ENCODE measurements at places on chromosomes 6 and 20.

DNA sequence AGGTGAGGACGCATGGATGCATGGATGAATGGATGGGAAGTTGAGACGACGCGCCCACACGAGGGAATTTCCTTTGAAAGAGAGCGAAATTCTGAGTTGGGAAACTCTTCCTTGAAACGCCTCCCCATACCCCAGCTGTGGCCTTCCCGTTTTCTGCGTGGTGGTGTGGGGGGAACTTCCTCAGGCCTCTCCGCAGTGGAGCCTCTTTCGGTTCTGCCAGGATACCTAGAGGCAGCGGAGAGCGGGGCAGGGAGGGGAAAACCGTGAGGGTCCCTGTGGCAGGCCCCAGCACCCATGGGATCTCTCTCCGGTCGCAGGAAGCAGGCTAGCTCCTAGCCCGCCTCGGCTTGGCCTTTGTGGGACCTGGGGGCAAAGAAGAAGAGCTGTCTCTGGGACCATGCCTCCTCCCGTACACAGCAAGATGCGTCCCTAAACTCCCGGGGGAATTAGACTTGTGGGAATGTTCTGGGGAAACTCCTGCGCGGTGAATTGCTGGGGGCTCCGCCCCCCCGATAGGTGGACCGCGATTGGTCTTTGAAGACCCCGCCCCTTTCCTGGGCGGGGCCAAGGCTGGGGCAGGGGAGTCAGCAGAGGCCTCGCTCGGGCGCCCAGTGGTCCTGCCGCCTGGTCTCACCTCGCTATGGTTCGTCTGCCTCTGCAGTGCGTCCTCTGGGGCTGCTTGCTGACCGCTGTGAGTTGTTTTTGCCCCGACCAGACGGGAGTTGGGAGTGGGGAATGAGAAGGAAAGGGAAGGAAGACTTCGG, at the start of gene CD40:
Gene CD40, plus strand, starts transcription at position 611 of the 764 bp plus-strand sequence. Its CDS starts 30 bp downstream, at position 641.
- DNase-seq, result peak; percentile 82

GRCh38 chr20:11452326-11452725, 465.4 kb upstream of the BTBD3 start:
- no peak for DNase-seq

DNA sequence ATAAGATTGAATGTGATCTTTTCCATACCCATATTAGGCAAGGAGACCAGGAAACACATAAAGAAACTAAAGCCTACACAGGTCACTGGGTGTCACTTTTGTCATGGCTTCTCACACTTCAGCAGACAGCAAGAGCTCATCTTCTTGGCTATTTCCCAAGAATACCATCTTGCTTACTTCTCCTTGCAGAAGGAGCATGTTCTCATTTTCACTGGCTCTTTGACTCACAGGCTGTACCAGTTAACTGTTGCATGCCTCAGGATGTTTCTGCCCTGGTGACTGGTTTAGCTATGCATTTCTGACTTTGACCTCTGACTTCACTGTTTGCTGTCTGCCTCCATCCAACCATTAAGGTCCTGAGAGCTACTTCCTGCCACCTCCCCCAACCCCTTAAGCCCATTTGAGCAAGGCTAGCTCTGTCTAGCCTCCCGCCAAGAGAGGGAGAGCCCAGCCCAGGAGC, 40.3 kb upstream of the OGFRL1 start:
- no peak for DNase-seq

DNA sequence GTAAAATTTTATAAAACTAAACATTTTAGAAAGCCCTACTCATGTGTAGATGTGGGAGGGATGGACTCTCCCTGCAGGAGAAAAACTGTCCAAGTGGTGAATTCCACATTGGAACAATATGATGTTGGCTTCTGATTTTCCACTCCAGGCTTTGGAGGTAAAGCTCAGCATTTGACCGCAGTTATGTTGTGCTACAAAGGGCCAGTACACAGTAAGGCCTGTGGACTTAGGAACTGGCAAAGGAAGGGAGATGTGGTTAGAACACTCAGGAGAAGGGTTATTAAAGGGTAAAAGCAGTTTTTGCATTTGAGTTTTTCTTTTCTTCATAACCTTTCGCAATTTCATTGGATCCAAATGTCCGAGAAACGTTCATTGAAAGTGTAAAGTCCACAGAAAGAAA, 150.3 kb upstream of the SASH1 start:
- no peak for DNase-seq

- DNase-seq, result no peak
Observed at GRCh38 chr6:159976686-159977254, 7.9 kb downstream of the IGF2R start.

GRCh38 chr6:169809386-169809785, 58.0 kb downstream of the ERMARD start:
- DNase-seq, result no peak

GRCh38 chr6:67252663-67253062, 1382.4 kb upstream of the ADGRB3 start:
- DNase-seq, result no peak

DNA sequence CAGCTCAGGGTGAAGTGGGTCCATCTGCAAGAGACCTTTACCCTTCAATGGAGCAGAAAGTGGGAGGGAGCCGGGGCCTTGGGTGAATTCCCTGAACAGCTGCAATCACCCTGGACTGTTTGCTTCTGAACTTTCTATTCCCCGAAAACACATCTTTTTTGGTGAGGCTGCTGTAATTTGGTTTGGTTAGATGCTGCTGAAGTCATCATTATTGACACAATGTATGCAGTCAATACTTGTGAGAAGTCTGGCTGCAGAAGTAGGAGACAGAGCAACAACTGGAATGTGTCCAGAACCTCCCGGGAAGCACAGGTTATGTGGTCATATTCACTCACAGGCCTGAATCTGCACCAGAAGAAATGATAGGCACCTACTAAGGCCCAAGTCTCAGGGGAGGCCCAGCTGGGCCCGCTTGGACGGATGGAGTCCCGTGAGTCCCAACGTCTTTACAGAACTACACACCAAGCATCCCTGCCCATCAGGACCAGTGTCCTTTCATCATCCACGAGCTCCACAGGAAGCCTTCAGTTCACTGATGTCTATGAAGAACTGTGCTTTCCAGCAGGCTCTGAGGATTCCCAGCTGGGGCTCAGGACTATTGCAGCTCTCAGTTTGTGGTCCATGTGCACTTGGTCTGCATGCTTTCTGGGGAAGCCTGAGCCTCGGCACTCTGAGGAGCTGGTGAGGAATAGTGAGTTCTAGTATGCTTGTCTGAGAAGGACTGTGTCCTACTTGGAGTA, 177.6 kb downstream of the THBS2 start:
- DNase-seq, result no peak

GRCh38 chr20:19786311-19786710, 28.3 kb downstream of the RIN2 start:
- no peak for DNase-seq

DNA sequence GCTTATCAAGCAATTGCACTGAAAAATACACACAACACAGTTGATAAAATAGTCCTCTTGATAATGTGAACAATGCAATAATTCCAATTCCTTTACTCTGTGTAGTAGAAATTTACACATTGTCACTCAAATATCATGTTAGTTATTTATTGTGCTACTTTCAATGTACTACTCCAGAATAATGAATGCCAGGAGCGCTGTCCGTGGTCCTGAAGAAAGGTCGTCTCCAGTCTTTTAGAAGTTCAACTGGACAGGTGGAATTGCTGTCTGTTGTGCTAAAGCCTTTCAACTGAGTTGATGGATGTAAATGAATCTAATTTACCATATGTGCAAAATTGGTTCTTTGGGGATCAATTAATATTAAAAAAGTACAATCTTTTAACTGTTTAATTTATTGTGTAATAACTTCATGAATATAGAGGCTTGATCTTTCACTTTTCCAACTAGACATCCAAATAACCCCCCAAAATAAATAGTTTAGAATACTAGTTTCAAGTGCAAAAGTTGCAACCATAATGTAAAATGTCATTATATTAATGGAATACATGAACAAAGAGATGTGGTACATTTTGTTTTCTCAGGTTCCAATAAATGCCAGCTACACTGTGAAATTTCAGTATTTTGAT, 3.2 kb downstream of the GRIK2 start:
- no peak for DNase-seq
